Uterus (tissue), 4 donors: ENCODE measurements at places on chromosomes 6 and 20. TPM values are rescaled to one million over a fixed set of nuclear protein-coding genes. Genes with fewer than 3 reads are reported as not detected.
A peak's percentile ranks its signal among the peaks of the same experiment; 100 is the strongest.

The RIOK1 gene
- total RNA-seq, result 58.4 TPM

DNA sequence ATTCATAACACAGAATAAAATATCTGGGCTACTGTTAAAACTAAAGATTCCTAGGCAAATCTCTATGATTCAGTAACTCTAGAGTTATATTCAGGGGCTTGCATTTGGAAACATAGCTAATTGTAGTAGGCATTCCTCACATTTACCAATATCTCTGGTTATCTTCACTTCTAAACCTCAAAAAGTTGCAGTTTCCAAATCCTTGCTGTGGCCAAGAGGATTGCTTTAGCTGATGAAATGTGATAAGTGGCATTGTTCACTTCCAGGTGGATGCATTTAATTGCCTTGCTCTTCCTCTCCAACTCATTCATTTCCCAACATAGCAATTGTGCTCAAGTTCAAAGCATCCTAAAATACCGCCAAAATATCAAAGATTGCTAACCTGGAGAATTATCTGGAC, 246.6 kb downstream of the GRIK2 start:
- no peak overlapping the region for H3K27ac ChIP-seq
- DNase-seq, result no peak
- no peaks in the 10 kb centered on the region for H3K4me1 ChIP-seq
- no peak overlapping the region for H3K4me3 ChIP-seq

DNA sequence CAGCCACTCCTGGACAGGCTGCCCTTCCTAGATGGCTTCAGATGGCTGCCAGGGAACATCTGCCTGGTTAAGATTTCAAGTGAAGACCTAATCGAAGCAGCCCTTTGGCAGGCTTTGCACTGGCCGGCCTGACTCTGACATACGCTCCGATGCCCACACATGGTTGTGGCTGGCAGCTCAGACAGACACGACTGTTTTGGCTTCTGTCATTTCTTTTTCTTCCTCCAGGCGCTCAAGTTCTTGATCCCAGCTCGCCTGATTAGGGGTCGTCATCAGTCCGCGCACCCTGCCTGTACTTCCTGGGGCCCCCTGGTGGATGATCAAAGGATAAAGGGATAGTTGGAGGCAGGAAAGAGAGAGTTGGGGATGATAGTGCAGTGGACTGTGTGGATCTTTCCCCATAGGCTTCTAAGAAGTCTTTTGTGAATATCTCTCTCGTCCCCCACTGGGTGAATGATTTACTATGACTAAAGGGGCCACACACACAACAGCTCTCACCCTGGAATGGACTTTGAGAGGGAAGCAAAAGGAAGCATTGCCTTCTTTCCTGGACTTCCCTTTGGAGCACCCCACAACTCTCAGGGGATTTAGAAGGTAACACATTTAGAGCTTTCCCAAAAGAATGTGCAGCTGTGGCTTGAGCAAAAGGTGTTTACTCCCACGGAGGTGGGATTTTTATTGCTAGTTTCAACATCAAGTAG, 21.4 kb upstream of the TRAM2 start:
- H3K27me3 ChIP-seq, result no peaks in the 10 kb centered on the region
- no peak overlapping the region for H3K4me3 ChIP-seq
- H3K36me3 ChIP-seq, result no peaks in the 10 kb centered on the region
- H3K4me1 ChIP-seq, result peaks cover 5% of the 10 kb centered on the region
- peak overlapping the region; percentile 49 for H3K27ac ChIP-seq

DNA sequence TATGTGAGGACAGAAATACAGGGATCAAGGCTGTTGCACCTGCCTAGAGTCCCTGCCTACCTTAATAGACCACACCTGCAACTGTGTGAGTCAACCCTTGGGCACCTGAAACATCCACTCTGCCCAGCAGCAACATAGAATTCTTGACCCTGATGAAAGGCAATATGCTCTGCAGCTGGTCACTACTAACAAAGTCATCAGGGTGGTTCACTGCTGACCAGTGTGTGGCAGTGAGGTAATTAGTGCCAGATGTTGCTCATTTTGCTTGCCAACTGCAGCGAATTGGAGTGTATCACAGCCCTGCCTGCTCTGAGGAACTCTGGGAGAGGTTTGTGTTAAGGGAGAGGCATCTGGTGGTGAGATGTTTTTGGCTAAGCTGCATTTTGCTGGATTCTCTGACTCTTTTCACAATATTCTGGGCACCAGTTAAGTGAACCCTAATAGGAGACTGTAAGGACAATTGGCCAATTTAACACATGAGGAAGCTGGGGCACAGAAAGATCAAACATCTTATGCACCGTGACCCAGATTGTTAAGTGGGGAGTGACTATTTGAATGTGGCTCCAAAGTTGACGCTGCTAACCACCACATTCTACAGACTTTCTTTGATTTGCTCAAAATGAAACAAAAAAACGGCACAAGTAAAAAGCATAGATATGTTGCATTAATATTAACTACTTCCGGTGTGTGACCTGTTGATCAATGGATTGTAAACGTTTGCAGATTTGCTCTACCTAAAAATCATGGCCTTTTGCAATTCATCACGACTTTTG, 61.9 kb upstream of the OPRM1 start:
- no peaks in the 10 kb centered on the region for H3K4me1 ChIP-seq
- no peak overlapping the region for H3K4me3 ChIP-seq
- H3K36me3 ChIP-seq, result no peaks in the 10 kb centered on the region
- H3K27me3 ChIP-seq, result no peaks in the 10 kb centered on the region

The SYNCRIP gene
- 66.5 TPM for total RNA-seq

DNA sequence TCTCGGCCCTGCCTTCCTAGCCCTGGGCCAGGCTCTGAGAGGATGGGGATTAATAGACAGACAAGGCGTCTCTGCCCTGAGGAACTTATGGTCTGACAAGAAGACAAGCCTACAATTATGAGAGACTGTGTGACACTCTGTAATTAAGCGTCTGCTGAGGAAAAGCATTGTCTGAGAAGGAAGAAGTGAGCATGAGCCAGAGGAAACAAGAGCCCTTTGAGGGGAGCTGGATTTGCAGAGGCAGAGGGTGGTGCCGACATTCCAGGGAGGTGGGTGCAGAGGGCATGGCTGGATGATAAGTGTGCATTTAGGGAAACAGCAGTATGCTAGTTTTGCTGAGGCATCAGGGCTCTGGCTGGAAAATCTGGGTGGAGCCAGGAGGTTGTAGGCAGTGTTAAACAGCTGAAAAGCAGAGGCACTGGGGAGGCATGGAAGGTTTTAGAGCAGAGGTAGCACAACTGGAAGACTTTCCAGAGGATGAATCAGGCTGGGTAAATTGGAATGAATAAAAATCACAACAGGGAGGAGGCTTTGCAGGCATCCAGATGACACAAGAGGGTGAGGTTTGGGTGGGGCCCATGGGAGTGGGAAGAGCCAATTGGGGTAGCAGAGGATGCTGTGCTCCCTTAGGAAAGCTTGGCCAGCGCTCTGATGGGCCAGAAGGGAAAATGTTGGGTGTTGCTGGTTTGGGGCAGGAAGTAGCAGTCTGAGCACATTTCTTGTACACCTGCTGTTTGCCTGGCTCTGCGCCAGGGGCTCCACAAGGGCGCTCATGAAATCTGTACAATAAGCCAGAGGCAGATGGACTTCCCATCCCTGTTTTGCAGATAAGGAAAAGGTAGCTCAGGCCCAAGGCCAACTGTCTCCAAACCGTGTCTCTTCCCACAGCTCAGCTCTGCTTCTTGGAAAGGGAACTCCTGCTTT, 74.0 kb upstream of the MYL9 start:
- no peak overlapping the region for H3K4me3 ChIP-seq
- no peaks in the 10 kb centered on the region for H3K36me3 ChIP-seq
- peak; percentile 33 for DNase-seq
- H3K27ac ChIP-seq, result peak overlapping the region; percentile 92
- H3K27me3 ChIP-seq, result no peaks in the 10 kb centered on the region

DNA sequence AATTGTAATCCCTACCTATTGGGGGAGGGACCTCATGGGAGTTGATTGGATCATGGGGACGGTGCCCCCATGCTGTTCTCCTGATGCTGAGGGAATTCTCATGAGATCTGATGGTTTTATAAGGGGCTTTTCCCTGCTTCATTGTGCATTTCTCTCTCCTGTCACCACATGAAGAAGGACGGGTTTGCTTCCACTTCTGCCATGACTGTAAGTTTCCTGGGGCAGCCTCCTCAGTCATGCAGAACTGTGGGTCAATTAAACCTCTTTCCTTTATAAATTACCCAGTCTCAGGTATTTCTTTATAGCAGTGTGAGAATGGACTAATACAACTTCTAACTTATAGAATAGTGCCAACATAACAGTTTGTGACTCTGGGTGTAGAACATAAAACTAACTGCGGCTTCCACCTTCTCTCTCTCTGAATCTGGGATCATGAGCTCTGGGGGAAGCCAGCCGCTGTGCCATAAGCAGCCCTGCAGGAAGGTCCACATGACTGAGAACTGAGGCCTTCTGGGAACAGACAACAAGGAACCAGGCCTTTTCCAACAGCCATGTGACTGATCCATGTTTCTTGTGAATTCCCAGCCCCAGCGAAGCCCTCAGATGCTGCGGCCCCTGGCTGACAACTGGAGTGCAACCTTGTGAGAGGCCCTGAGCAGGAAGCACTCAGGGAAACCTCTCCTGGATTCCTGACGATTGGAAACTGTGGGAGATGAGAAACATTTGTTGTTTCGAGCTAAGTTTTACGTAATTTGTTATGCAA, 3.4 kb upstream of the HLA-A start:
- no peaks in the 10 kb centered on the region for H3K27me3 ChIP-seq
- no peaks in the 10 kb centered on the region for H3K4me1 ChIP-seq
- H3K27ac ChIP-seq, result no peak overlapping the region
- no peak overlapping the region for H3K4me3 ChIP-seq

DNA sequence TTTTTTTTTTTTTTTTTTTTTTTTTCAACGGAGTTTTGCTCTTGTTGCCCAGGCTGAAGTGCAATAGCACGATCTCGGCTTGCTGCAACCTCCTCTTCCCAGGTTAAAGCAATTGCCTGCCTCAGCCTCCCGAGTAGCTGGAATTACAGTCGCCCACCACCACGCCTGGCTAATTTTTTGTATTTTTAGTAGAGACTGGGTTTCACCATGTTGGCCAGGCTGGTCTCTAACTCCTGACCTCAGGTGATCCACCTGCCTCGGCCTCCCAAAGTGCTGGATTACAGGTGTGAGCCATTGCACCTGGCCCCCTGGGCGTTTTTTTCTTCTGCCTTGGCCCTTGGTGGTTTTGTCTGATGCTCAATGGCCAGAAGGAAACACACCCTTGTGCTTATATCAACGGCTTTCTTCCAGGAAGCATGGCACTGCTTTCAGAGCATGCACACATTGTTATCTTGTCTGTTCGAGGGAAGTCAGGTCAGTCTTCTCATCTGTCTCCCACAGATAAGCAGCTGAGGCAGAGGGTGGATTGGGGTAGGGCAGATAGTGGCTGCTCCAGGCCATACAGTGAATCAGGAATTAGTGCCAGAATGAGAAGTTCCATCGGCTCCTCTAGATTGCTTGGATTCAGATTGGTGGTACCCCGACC, 203.1 kb downstream of the TSHZ2 start:
- no peaks in the 10 kb centered on the region for H3K36me3 ChIP-seq
- H3K4me3 ChIP-seq, result no peak overlapping the region
- H3K27ac ChIP-seq, result no peak overlapping the region
- no peak for DNase-seq

DNA sequence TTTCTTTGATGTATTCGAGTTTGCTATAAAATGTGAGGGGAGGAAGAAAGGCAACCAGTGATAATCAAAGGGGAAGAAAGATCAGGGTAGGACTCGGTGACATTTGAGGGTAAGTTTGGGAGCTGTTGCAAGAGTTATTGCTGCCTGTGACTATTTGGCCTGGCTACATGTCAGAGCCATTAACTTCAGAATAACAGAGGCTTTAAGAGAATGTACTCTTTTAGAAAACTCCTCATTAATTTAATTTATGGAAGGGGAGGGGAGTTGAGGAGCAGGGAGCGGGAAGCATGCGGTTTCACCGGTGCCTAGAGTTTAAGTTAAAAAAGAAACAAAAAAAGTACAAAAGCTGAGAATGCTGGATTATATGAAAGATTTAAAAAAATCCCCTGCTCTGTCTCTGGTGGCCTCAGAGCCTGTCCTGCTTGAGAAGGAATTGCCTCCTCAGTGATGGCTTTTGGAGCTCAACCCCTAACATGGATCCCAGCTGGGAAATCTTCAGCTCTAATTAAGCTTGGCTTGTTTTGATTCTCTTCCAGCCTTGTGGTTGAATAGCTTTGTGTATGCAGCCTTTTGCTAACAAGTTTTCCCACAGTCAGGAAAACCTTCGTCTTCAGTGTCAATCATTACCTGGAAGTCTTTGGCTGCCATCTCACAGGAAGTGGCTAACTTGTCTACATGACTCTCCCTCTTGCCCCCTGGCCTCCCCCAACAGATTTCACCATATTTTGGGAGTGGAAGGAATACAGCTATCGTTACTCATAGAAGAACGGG, 238.2 kb downstream of the SOX4 start:
- peak; percentile 34 for DNase-seq
- H3K4me1 ChIP-seq, result no peaks in the 10 kb centered on the region
- peak overlapping the region; percentile 72 for H3K27ac ChIP-seq
- H3K4me3 ChIP-seq, result no peak overlapping the region

DNA sequence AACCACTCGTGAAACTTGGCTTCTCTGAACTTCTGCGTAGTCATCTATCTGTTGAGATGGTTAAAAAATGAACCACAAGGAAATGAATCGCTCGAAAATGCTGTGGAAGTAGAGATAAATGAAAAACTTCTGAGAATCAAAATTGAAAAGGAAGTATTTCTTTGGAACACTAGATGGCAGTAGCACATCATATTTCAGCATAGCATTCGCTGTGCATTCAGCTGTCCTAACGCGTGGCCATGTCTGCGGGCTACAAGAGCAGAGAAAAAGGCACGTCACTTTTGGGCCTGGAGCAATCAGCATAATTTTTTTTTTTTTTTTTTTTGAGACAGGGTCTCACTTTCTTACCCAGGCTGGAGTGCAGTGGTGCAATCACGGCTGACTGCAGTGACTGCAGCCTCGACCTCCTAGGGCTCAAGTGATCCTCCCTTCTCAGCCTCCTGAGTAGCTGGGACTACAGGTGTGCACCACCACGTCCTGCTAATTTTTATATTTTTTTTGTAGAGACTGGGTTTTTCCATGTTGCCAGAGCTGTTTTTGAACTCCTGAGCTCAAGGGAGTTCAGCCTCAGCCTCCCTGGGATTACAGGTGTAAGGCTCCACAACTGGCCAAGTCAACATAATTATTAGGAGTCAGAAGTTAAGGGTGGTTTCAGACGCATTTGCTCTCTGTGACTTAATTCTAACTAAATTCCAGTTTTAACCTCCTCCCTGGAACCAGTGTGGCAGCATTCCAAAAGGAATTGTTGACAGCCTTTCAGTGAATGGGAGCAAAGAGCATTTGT, 8.8 kb upstream of the PERP start:
- no peaks in the 10 kb centered on the region for H3K36me3 ChIP-seq
- H3K27ac ChIP-seq, result no peak overlapping the region
- H3K27me3 ChIP-seq, result no peaks in the 10 kb centered on the region
- H3K4me3 ChIP-seq, result no peak overlapping the region

The SIRPA gene
- 28.5 TPM for total RNA-seq

The TAGAP gene
- 4.1 TPM for total RNA-seq

The E2F1 gene
- total RNA-seq, result 1.5 TPM

- DNase-seq, result no peak
- H3K27me3 ChIP-seq, result no peaks in the 10 kb centered on the region
- no peaks in the 10 kb centered on the region for H3K36me3 ChIP-seq
- no peak overlapping the region for H3K4me3 ChIP-seq
Measured at GRCh38 chr20:11051136-11051535, 377.3 kb upstream of the JAG1 start.

The MYMX gene
- total RNA-seq, result not detected

GRCh38 chr6:158783851-158784250, 35.3 kb downstream of the EZR start:
- no peaks in the 10 kb centered on the region for H3K36me3 ChIP-seq
- H3K27me3 ChIP-seq, result no peaks in the 10 kb centered on the region
- no peak for DNase-seq

GRCh38 chr6:6823030-6823429, 234.5 kb downstream of the LY86 start:
- DNase-seq, result no peak
- no peaks in the 10 kb centered on the region for H3K4me1 ChIP-seq
- no peak overlapping the region for H3K27ac ChIP-seq
- no peaks in the 10 kb centered on the region for H3K27me3 ChIP-seq
